ENCODE measurements at places on chromosomes 7 and 10.
A peak's percentile ranks its signal among the peaks of the same experiment; 100 is the strongest.

DNA sequence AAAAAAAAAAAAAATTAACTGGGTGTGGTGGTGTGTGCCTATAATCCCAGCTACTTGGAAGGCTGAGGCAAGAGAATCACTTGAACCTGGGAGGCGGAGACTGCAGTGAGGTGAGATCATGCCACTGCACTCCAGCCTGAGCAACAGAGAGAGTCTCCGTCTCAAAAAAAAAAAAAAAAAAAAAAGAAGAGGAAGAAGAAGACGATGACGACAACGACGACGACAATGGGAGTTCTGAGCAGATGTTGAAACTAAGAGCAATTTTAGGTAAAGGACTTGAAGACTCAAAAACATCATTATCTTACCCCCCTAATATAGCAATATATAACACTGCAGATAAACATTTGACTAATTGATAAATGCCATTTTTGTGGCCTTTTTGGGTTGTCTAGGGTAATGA is 39.5 kb upstream of the PPP1R17 start:
- DNase-seq: no peak

DNA sequence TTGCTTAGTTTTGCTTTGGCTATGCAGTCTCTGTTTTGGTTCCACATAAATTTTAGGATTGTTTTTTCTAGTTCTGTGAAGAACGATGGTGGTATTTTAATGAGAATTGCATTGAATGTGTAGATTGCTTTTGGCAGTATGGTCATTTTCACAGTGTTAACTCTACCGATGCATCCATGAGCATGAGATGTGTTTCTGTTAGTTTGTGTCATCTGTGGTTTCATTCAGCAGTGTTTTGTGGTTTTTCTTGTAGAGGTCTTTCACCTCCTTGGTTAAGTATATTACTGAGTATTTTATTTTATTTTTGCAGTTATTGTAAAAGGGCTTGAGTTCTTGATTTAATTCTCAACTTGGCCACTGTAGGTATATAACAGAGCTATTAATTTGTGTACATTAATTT is 78.2 kb upstream of the ZNF92 start:
- no peak for DNase-seq

- DNase-seq: peak; percentile 48
Observed at GRCh38 chr7:27532314-27532713, 130.4 kb downstream of the HIBADH start.

DNA sequence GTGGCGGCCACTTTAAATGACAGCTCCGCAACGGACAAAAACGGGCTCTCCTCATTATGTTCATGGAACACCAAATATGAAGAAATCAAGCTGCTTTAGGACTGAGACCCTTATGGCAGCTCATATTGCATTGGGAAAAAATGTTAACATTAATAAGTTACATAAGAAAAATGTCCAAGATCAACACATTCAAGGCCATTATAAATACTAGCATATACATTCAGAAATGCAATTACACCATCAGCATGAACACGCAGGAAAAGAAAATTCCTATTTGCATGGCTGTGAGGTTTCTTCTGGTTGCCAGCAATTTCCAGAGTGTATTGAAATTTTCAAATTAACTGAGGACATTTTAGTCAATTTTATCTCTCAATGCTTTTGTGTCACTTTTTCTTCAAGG is 374.1 kb upstream of the NRP1 start:
- peak; percentile 36 for DNase-seq

GRCh38 chr7:121344497-121344896 is 15.7 kb downstream of the WNT16 start:
- no peak for DNase-seq

GRCh38 chr10:48701139-48701901 is 16.6 kb downstream of the WDFY4 start:
- no peak for DNase-seq

DNA sequence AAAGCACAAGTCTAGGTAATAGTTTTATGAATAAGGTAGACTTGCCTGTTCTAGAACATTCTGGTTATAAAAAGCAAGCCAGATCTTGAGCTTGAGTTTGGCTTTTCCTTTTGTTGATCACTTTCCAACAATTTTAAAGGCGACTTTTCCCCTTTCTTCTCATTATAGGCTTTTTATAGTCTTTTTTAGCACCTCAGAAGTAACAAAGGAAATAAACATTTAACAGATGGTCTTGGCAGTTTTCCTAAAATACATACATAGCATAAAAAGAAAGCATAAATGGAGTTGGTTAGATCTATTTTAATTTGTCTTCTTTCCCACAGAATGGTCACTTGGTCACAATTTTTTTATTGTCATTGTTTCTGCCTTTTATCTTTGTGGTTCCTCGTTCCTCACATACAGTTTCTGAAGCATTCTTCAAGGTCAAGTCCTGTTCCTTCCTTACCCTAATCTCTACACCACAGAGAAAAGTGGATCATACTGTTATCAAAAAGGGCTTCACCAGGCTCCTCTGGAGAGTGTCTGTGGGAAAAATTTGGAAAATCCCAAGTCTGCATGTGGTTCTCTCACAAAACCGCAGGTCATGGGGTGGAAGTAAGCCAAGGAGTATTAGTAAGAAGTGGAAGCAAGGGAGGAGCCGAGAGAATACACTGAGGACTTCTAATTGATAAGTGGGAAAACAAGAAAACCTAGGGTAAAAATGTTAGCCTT is 31.3 kb downstream of the THNSL1 start:
- DNase-seq: peak; percentile 78

GRCh38 chr10:124160176-124160575 is 66.8 kb upstream of the CHST15 start:
- no peak for DNase-seq

DNA sequence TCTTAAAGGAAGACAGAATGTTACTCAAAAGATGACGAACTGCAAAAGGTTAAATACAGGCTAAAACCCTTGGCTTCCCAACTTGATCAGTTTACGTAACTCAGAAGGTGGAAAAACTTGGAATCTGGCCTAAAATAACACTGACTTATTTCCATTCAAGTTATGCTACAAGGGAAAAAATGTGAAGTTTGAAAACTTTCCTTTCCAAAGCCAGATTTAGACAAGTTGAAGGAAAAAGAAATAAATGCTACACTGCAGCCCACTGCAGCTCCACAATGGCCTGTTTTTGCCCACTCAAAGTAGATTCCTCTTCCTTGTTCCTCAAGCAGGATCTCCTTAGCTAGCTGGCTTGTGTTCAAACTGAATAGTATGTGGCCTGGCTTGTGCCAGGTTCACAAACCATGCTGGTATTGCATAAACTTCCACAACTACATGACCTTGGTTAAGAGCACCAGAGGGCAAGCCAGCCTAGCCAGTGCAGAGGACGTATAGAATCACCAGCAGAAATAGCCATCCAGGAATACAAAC is 166.2 kb downstream of the CPEB3 start:
- peak; percentile 68 for DNase-seq

- no peak for DNase-seq
Observed at GRCh38 chr7:25546306-25546705, 318.0 kb upstream of the NPVF start.

DNA sequence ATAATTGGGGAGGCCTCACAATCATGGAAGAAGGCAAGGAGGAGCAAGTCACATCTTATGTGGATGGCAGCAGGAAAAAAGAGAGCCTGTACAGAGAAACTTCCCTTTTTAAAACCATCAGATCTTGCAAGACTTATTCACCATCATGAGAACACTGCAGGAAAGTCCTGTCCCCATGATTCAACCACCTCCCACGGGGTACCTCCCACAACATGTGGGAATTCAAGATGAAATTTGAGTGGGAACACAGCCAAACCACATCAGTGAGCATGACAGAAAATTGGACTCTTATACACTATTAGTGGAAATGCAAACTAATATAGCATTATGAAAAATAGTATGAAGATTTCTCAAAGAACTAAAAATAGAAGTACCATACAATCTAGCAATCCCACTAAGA is 271.2 kb downstream of the MAGI2 start:
- peak; percentile 90 for DNase-seq

- DNase-seq: no peak
Observed at GRCh38 chr10:122249303-122249850, 21.7 kb upstream of the BTBD16 start.

DNA sequence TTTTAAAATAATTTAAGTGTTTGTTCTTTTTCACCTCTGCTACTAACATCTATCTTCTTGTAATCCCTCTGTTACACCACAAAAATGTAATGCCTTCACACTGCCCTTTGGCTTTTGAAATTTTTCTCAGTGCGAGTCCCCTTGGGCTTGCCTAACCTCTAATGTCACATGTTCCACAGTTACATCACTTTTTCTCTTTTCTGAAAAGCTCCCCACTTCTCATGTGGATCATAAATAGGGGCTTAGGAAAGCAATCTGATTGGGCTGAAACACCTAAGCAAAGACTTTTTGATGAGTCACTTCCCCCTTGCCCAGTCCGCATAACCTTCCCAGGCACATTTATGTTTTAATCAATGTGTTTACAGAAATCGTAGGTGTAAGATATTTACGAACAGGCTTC is 288.2 kb downstream of the IPMK start:
- DNase-seq: peak; percentile 11

GRCh38 chr10:3876350-3876962 is 91.4 kb upstream of the KLF6 start:
- DNase-seq: no peak

- peak; percentile 11 for DNase-seq
Observed at GRCh38 chr10:116403740-116404250, 23.9 kb upstream of the PNLIPRP3 start.

DNA sequence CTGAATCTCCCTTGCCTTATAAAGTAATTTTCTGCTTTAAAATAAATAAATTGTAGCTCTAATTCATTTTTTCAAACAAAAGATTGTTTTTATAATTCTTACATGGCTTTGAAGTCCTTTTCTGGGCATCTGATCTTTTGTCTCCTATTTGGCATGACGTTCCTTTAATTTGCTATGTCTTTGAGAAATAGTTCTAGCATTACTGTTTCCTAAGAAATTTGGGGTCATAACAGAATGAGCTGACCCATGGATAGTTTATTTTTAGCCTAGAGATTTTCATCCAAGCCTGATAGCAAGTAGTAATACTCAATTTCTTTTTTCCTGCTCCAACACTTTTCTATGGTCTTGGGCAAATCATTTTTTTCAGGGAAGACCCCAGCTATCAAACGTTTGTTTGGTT is 31.4 kb downstream of the CCDC71L start:
- DNase-seq: peak; percentile 45

GRCh38 chr7:148173369-148173768 is 417.2 kb upstream of the C7orf33 start:
- DNase-seq: no peak

- no peak for DNase-seq
Observed at GRCh38 chr10:110241841-110242240, 34.4 kb downstream of the MXI1 start.

GRCh38 chr10:78028438-78029268 is 662 bp downstream of the POLR3A start:
- peak; percentile 26 for DNase-seq

GRCh38 chr7:107463139-107464078 is 6.4 kb upstream of the GPR22 start:
- DNase-seq: peak; percentile 73

GRCh38 chr10:118669020-118669791 is 73.8 kb upstream of the PRLHR start:
- DNase-seq: peak; percentile 88

DNA sequence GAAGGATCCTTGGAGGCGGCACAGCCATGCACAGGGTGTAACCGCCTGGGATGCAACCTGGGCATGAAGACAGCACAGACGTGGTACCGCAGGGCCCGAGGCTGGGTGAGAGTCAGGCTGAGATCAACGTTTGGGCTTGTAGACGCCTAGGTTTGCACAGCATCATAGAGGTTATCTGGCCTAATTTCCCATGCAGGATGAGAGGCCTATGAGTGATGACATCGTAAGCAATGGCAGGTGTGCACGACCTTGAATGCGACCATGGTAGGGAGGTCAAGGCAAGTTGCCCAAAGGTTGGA is 7.5 kb downstream of the CALML3 start:
- no peak for DNase-seq

GRCh38 chr10:6416892-6417512 is 163.1 kb downstream of the PRKCQ start:
- DNase-seq: peak; percentile 20

GRCh38 chr7:155280446-155281397 is 17.0 kb upstream of the INSIG1 start:
- no peak for DNase-seq

DNA sequence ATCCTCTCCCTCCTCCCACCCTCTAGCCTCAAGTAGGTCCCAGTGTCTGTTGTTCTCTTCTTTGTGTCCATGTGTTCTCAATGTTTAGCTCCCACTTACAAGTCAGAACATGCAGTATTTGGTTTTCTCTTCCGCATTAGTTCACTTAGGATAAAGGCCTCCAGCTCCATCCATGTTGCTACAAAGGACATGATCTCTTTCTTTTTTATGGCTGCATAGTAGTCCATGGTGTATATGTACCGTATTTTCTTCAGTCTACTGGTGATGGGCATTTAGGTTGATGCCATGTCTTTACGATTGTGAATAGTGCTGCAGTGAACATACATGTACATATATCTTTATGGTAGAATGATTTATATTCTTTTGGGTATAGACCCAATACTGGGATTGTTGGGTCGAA is 1.6 kb upstream of the GOT1 start:
- no peak for DNase-seq

- peak; percentile 46 for DNase-seq
Observed at GRCh38 chr10:113666682-113667252, 2.9 kb upstream of the NRAP start.

DNA sequence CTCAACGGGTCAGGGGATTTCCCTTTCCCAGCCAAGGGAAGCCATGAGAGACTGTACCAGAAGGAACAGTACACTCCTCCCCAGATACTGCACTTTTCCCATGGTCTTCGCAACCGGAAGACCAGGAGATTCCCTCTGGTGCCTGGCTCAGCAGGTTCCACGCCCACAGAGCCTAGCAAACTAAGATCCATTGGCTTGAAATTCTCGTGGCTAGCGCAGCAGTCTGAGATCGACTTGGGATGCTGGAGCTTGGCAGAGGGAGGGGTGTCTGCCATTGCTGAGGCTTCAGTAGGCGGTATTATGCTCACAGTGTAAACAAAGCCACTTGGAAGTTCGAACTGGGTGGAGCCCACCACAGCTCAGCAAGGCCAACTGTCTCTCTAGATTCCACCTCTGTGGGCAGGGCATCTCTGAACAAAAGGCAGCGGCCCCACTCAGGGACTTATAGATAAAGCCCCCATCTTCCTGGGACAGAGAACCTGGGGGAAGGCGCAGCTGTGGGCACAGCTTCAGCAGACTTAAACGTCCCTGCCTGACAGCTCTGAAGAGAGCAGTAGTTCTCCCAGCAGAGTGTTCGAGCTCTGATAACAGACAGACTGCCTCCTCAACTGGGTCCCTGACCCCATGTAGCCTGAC is 29.6 kb downstream of the SLC16A12 start:
- DNase-seq: no peak

GRCh38 chr10:30436191-30436611 is 2.2 kb downstream of the MAP3K8 start:
- peak; percentile 76 for DNase-seq

DNA sequence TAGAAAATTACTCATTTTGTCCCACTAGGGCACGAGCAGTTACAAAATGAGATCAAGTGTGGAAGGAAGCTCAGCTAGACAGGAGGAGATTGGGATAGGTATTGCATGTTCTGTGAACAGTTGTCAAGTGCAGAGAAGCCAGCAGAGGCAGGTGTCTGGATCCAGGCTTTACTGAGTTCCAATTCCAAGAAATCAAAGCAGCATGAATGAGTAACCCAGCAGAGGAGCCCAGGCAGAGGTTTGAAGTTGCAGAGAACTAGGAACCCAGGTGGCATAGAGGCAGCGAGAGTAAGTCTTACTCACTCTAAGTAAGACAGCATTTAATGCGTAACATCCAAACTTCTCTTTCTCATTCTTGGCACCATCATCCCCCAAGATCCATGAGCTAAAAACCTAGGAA is 11.8 kb downstream of the MRC1 start:
- no peak for DNase-seq
